ENCODE measurements at places on chromosomes 2 and 18.

- H3K27me3 ChIP-seq: peaks cover 2% of the 10 kb centered on the region
- peaks cover 8% of the 10 kb centered on the region for H3K36me3 ChIP-seq
- no peak overlapping the region for H3K27ac ChIP-seq
Observed at GRCh38 chr2:129231924-129232323, 747.5 kb upstream of the RAB6C start.

GRCh38 chr2:242030858-242031257, 161.3 kb downstream of the RTP5 start:
- peaks cover 3% of the 10 kb centered on the region for H3K27me3 ChIP-seq
- H3K27ac ChIP-seq: no peak overlapping the region
- DNase-seq: no peak
- H3K4me3 ChIP-seq: no peak overlapping the region

GRCh38 chr2:112904883-112905282, 6.1 kb upstream of the IL37 start:
- H3K27ac ChIP-seq: no peak overlapping the region
- DNase-seq: no peak
- no peak overlapping the region for H3K4me3 ChIP-seq
- H3K27me3 ChIP-seq: peaks cover 1% of the 10 kb centered on the region
- no peaks in the 10 kb centered on the region for H3K4me1 ChIP-seq

DNA sequence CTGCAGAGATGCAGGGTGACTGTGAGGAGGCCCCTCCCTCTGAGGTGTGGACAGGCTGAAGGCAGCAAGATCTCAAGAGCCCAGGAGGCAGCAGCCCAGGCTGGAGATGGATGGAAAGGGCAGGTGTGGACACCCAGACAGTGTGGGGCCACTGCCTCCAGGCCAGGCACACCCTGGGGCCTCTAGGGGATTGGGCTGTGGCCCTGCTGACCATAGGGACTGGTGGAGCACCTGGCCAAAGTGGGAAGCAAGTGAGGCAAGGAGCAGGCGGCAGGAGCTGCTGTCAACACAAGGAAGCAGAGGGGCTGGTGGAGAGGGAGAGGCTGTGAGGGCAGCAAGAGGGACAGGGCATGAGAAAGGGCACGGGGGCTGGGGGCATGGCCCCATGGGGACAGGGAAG, 10.8 kb downstream of the SNED1 start:
- no peak for DNase-seq
- no peak overlapping the region for H3K27ac ChIP-seq
- peak overlapping the region; percentile 56 for H3K4me3 ChIP-seq
- peaks cover 4% of the 10 kb centered on the region for H3K36me3 ChIP-seq

DNA sequence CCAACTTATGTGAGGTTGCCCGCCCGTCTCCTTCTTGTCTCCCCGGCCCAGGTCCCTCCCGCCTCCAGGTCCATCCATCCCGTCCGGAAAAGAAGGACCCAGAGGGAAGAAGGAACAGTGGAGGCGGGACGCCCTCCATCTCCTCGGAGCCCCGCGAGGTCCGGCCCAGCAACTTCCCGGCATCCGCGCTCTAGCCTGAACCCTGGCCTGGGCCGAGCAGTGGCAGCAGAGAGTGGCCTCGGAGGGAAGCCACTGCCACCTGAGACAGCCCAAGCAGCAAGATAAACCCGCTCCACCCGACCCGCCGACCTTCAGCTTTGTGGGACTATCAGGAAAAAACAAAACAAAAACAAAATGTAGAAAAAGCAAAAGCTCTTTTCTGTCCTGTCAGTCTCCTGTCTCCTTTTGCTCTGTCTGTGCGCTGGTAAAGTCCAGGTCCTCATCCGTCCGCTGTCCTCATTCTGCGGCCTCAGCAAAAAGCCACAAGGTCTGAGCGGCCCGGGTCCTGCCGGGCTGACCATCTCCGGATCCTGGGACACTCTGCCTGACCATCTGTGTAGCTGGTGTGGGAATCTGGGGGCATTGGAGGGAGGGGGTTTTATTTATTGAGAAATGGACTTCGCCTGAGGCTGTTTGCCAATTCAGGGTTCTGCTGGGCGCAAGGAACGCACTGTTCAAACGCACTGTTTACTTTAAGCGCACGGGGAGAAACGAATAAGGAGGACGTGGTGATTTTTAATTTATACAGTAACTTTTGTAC, 3.1 kb downstream of the DLX1 start:
- peaks cover 4% of the 10 kb centered on the region for H3K36me3 ChIP-seq
- peaks cover 42% of the 10 kb centered on the region for H3K27me3 ChIP-seq
- H3K4me1 ChIP-seq: peaks cover 33% of the 10 kb centered on the region
- no peak overlapping the region for H3K4me3 ChIP-seq
- DNase-seq: no peak

DNA sequence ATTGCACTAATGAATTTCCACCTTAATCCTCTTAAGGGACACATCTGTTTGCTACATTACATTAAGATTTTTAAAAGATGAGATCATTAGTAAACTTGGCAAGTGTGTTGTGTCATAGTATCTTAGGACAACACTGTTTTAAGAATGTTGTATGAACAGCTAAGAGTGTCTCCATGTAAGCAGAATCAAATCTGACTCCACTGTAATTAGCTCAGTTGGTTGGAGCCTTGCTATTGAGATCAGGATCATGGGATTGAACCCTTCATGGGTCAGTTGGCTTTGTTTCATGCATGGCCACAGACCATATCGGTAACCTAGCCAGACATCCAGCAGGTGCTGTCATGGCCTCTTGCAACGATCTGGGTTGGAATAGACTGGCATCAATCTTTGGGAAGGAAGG, 5.2 kb downstream of the FHOD3 start:
- peaks cover 8% of the 10 kb centered on the region for H3K27me3 ChIP-seq
- no peaks in the 10 kb centered on the region for H3K36me3 ChIP-seq
- no peak for DNase-seq

DNA sequence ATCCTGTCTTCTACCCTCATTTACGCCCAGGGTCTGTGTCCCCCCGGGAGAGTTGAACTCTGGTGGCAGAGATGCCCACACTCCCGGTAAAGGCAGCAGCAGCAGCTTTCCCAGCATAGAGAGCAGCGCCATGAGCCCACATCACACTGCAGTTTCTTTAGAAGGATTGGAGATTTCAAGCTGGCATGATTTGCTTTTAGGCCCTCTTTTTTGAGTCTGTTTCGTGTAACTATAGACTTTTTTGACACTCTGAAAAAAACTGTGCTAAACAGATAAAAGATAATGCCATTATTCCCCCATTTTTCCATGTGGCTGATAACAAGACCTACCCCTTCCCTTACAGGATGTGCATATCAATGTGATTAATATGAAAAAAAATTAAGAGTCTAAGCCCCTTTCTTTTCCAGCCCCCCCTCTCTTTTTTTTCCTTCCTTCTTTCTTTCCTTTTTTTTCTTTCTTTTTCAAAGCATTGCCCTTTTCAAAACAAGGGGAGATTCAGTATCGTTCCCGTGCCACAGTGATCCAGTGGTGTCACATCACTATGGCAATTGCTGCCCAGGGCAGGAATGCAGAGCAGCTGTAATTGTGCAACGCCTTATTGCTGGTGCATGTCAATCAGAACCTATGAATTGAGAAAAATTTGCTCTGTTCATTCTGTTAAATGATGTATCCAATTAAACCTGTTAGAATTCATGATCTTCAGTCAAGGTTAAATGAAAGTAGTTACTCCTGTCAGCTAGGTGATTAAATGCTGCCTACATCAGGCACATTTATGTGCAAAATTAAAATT, 104.5 kb downstream of the CDCA7 start:
- H3K27ac ChIP-seq: no peak overlapping the region
- DNase-seq: no peak
- no peaks in the 10 kb centered on the region for H3K36me3 ChIP-seq

GRCh38 chr2:230472621-230473018, 56.6 kb downstream of the SP100 start:
- no peak overlapping the region for H3K4me3 ChIP-seq
- DNase-seq: no peak
- no peaks in the 10 kb centered on the region for H3K36me3 ChIP-seq
- H3K4me1 ChIP-seq: peaks cover 7% of the 10 kb centered on the region
- H3K27me3 ChIP-seq: no peaks in the 10 kb centered on the region

DNA sequence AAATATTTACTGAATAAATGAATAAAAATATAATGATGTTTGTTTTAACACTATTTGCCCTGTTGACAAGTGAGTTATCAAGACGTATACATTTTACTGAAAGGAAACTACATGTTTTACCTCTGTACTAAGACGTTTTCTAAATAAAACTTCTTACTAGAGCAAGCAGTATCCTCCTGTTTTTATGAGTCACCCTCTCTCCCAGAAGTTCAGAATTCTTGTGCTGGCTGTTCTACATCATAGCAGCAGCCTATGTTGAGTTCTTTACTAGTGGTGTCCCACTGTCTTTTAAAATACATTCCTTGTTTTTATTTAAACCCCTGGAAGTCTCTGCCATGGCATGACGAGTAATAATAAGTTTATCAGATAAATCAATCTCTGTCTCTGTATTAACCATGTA, 297.4 kb downstream of the CALCRL start:
- DNase-seq: no peak
- H3K4me3 ChIP-seq: no peak overlapping the region
- peaks cover 4% of the 10 kb centered on the region for H3K36me3 ChIP-seq
- no peak overlapping the region for H3K27ac ChIP-seq
- peaks cover 4% of the 10 kb centered on the region for H3K4me1 ChIP-seq
- no peaks in the 10 kb centered on the region for H3K27me3 ChIP-seq

- DNase-seq: no peak
- H3K27ac ChIP-seq: no peak overlapping the region
- H3K27me3 ChIP-seq: no peaks in the 10 kb centered on the region
- no peak overlapping the region for H3K4me3 ChIP-seq
- no peaks in the 10 kb centered on the region for H3K4me1 ChIP-seq
Observed at GRCh38 chr2:81549646-81550045, 1245.1 kb upstream of the LRRTM1 start.

GRCh38 chr2:124001696-124002430, 23.2 kb upstream of the CNTNAP5 start:
- no peak overlapping the region for H3K4me3 ChIP-seq
- H3K4me1 ChIP-seq: no peaks in the 10 kb centered on the region
- no peaks in the 10 kb centered on the region for H3K27me3 ChIP-seq
- no peak for DNase-seq
- no peak overlapping the region for H3K27ac ChIP-seq
- no peaks in the 10 kb centered on the region for H3K36me3 ChIP-seq

- no peak for DNase-seq
- no peak overlapping the region for H3K27ac ChIP-seq
- H3K27me3 ChIP-seq: no peaks in the 10 kb centered on the region
- H3K36me3 ChIP-seq: peaks cover 2% of the 10 kb centered on the region
- no peak overlapping the region for H3K4me3 ChIP-seq
- peaks cover 5% of the 10 kb centered on the region for H3K4me1 ChIP-seq
Observed at GRCh38 chr18:35451032-35451431, 46.7 kb downstream of the INO80C start.

DNA sequence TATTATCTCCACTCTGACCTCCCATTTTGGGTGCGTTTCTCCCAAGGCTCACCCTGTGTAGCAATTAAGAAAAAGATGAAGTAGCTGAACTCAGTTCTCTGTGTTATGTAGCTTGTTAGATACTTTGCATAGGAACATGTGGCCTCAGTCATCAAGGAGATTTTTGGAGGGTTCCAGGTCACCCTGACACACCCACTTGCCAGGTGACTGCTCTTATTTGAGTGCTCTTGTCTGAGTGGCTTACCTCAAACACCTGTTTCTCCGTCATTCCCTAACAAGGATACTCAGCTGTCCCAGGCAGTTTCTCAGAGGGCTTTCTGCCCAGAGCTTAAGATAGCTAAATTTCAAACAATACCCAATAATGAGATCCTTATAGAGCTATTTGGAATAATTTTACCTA, 577.2 kb upstream of the HNMT start:
- peaks cover 3% of the 10 kb centered on the region for H3K27me3 ChIP-seq
- no peaks in the 10 kb centered on the region for H3K4me1 ChIP-seq
- no peak overlapping the region for H3K27ac ChIP-seq
- H3K4me3 ChIP-seq: no peak overlapping the region
- peaks cover 15% of the 10 kb centered on the region for H3K36me3 ChIP-seq
- no peak for DNase-seq

DNA sequence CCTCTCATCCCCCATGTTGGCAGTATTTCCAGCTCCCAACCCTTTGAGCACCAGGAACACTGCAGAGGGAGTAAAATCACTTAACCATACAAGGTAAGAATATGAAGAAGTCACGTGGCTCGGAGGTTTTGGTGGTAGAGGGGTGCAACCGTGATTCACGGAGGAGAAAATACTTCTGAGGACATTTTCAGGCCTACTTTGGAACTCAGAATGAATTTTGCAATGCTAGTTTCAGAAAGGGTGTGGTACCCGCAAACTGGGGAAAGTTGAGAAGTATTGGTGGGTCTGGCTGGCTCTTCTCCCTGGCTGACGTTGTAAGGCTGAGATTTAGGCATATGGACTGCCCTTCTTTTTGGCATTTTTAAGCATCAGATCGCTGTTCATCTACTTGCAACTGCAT, 442 bp downstream of the SERPINB5 start:
- DNase-seq: no peak
- peaks cover 5% of the 10 kb centered on the region for H3K4me1 ChIP-seq
- no peaks in the 10 kb centered on the region for H3K36me3 ChIP-seq
- H3K27me3 ChIP-seq: no peaks in the 10 kb centered on the region
- no peak overlapping the region for H3K27ac ChIP-seq

- no peaks in the 10 kb centered on the region for H3K36me3 ChIP-seq
- H3K27me3 ChIP-seq: no peaks in the 10 kb centered on the region
- no peaks in the 10 kb centered on the region for H3K4me1 ChIP-seq
- H3K27ac ChIP-seq: no peak overlapping the region
Observed at GRCh38 chr18:4589056-4589800, 134.1 kb upstream of the DLGAP1 start.

DNA sequence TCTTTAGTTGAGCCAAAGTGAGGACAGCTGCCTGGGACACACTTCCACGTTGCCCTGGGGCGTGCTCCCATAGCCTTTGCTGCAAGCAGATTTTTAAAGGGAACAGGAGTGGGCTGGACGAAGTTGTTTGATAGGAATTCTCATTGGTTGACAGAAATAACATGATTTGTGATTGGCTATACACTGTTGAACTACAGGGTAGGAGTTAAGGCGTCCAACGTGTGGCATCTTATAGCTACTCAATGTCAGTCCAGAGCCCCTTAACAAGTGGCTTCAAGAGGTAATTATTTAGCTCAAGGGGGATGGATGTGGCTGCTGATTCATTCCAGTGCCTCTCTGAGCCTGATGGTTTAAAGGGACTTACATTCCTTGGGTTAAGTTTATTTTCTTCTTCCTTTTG, 65.5 kb downstream of the ACAA2 start:
- peaks cover 6% of the 10 kb centered on the region for H3K27me3 ChIP-seq
- H3K4me1 ChIP-seq: no peaks in the 10 kb centered on the region
- no peaks in the 10 kb centered on the region for H3K36me3 ChIP-seq
- H3K27ac ChIP-seq: no peak overlapping the region
- H3K4me3 ChIP-seq: no peak overlapping the region

DNA sequence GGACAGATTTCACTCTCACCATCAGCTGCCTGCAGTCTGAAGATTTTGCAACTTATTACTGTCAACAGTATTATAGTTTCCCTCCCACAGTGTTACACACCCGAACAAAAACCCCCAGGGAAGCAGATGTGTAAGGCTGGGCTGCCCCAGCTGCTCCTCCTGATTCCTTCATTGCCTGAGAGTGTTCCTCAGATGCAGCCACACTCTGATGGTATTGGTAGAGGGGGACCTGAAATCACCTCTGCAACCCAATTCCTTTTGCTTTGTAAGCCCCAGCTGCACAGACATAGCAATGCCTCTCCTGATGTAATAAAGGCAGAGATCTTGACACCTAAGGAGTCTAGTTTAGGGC, 1529.8 kb downstream of the RPIA start:
- no peaks in the 10 kb centered on the region for H3K36me3 ChIP-seq
- no peak for DNase-seq
- no peaks in the 10 kb centered on the region for H3K27me3 ChIP-seq
- H3K27ac ChIP-seq: no peak overlapping the region
- no peak overlapping the region for H3K4me3 ChIP-seq

GRCh38 chr2:46050027-46050426, 247.2 kb upstream of the EPAS1 start:
- peaks cover 36% of the 10 kb centered on the region for H3K4me1 ChIP-seq
- peaks cover 2% of the 10 kb centered on the region for H3K27me3 ChIP-seq
- DNase-seq: no peak
- peaks cover 16% of the 10 kb centered on the region for H3K36me3 ChIP-seq

All from endothelial cell (in vitro differentiated cells).